Stimulated activated CD4-positive, alpha-beta T cell treated with anti-CD3 and anti-CD28 coated beads, Interleukin-1b, Interleukin-23, amount 100 ng/mL, for 24 hours (primary cell): ENCODE measurements at places on chromosomes 1 and 21.

GRCh38 chr1:242219298-242219901 lies 220.5 kb upstream of the MAP1LC3C start:
- DNase-seq, result no peak

DNA sequence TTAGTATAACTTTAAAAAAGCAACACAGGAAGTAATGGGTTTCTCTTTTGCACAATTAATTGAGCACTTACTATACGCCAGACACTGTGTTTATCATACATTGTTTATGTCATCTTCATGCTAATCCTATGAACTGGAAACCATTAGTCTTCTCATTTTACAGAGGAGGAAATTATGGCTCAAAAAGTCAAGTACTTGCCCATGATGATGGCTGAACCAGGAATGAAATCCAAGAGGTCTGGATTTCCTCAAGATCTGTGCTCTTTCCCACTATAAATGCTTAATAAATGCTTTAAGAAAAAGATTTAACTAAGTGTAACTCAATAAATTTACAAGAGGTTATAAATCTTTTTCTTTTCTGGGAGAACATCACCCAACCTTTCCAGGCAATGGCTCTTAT lies 303.7 kb upstream of the RRP15 start:
- no peak for DNase-seq

GRCh38 chr1:41341772-41342562 lies 19.3 kb upstream of the FOXO6 start:
- no peak for DNase-seq

- no peak for DNase-seq
Observed at GRCh38 chr1:105102371-105102770, 1352.7 kb downstream of the AMY1C start.

DNA sequence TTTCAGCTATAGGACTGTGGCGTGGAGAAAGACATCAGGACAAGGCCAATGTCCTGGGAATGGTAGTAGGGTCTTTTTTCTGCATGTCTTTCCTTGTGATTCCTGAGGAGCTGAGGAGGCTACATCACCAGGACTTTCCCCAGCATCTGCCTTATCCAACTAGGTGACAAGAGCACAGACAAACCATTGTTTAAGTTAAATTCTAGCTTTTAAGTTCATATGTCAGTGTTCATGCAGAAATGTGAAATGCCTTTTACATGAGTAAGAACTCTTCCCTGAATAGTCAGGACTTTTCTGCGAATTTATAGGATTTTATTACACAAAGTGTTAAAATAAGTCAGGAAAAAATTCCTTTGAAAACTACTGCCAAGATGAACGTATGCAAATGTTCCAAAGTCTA lies 154.2 kb downstream of the PTGER3 start:
- no peak for DNase-seq

DNA sequence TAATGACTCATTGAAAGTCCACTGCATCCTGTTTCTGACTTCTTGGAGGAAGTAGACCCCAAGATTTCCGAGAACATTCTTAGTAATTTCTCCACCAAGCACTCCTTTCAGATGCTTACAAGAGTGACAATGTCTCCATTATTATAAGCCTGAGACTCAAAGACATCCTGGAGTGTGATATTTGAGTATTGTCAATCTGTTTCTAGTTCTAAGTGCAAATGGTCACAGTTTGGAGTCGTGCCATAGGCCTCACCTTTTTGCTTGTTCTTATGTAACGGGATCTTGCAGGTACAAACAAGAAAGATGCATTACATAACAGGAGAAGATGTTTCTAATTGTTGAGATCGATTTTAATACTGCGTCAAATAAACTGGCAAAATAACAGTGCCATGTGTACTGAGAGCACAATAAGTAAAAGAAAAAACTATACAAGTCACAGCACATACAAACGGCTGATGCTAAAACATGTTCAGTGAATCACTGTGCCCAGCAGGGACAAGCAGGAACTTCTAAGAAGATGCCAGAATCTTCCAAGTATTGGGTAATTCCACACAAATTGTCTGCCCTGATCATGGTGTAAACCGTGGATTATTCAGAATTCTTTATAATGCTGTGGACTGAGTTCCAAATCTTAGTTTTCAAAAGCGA lies 54.1 kb downstream of the CD2 start:
- no peak for DNase-seq

DNA sequence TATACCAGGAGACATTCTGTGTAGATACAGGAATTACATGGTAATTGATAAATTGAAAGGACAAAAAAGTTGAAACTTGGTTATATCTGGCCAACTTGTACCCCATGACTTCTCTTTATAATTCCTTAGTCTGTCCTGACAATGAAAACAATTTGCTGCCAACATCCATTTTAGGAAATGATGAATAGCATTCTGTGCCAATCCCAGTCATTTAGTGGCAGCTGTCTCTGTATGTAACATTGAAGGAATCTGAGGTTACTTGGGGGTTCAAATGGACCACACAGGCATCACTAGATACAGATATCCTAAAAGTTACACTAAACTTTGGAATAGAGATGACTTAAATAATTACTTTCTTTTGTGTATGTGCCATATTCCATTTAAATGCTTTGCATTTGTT lies 38.2 kb downstream of the DHX9 start:
- no peak for DNase-seq

DNA sequence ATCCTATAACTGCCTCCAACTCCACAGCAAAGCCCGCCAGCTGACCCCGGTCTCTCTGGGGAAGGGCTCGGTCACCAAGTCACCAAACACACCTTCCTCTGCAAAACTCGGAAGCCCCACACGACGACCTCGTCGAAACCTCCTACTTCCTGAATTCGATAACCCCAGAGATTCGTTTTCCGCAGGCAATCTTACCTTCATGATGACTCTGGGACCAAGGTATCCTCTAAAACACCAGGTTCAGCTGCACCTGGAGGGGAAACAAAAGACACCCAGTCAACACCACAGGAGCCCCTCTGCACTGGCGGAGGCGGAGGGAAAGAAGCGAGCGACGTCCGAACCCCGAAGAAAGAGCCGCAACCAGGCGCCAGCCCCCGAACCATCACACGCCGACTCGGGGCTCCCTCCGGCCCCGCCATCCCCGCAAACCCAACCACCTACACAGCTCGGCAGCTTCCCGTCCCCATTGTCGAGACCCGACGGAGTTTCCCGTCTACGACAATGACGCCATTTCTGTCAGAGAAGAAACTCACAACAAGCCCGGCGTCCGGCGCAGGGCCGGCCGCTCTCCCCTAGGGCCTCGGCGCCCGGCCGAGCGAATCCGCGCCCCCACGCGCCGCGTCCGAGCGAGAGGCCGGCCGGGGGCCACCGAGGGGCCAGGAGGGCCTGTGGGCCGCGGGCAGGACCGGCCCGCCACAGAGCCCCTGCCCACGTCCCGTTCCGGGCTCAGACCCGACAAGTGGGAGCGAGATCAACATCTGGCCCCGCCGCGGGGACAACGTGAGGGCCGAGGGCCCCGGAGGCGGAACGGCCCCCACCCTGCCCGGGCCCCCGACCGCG lies 1.0 kb downstream of the ARID4B start:
- DNase-seq, result peak; percentile 33
